Thyroid gland (tissue), 4 donors: ENCODE measurements at places on chromosomes 7 and 10. TPM values are rescaled to one million over a fixed set of nuclear protein-coding genes. Genes with fewer than 3 reads are reported as not detected.

Gene HSPA12A
- 22.6 TPM for total RNA-seq

Gene SUGCT
- 3.2 TPM for total RNA-seq

- DNase-seq: peak; percentile 27
Measured at GRCh38 chr7:116258734-116259133, 48.4 kb downstream of the TES start.

DNA sequence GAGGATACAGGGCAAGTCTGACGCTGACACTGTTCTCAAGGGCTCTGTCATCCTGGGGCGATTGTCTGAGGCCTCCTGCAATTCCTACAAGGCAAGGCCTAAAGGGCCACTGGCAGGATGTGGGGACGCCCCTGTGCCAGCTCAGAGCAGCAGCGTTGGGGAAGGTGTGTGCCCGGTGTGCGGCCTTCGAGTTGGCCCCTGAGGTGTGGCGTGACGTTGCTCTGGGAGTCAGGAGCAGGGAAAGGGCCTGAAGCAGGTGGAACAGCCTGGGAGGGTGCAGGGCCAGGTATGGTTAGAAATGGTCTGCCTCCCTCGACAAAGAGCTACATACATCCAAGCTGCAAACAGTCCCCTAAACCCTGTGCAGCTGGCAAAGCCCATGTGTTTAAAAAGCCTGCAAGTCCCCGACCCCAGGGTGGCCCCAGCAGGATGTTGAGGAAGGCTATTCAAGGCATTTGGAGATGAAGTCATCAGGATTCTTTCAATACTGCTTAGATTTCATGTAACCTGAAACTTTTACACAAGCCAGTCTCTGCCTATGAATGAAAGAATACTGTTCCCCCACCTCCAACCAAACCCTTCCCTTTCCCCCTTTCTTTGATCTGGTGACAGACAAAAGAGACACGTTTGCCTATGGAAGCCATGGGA, 142.5 kb upstream of the TNS3 start:
- no peak for DNase-seq

GRCh38 chr10:17240096-17240495, 12.1 kb downstream of the VIM start:
- no peak for DNase-seq

- peak; percentile 9 for DNase-seq
Measured at GRCh38 chr10:36538953-36539586, 586.3 kb upstream of the ANKRD30A start.

Gene TMEM139
- total RNA-seq: 6.7 TPM

Gene NACAD
- total RNA-seq: 1.2 TPM

DNA sequence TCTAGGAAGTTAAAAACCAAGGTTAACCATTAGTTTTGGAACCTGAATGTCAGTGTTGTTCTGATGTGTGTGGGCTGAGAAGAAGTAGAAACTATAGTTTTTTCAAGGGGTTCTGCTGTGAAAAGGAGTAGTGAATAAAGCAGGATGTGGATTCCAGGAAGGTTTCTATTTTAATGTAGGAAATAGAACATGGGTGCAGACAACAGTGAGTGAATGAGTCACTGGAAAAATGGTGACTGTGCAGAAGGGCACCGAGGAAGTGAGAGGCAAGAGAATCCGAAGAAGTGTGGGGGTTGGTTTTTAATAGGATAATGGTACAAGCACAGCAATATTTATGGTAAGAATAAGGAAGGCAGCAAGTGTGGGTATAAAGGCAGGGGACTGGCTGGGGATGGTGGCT, 120.4 kb downstream of the ARHGAP21 start:
- no peak for DNase-seq

- no peak for DNase-seq
Measured at GRCh38 chr7:114789161-114789560, 132.7 kb upstream of the MDFIC start.

DNA sequence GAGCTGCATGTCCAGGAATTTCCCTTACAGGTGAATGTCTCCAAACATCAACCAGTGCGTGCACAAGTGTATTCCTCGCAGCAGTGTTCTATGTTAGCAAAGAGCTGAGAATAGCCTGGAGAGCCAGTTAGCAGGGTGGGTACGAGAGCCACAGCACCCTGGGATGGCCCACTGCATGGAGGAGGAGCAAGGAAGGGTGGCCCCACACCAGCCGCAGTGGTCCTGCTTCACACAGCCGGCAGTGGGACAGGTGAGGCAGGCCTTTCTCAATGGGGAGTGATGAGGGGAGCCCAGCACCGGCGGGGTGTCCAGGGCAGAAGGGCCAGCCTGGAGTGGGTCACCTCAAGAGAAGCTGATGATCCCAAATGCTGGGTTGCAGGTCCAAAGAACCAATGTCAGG, 240.7 kb downstream of the TCERG1L start:
- no peak for DNase-seq

- peak; percentile 92 for DNase-seq
Measured at GRCh38 chr7:150373049-150373801, 4.6 kb downstream of the REPIN1 start.
